Activated CD4-positive, alpha-beta T cell treated with anti-CD3 and anti-CD28 coated beads, Interleukin-2, amount 10 ng/mL, durations not matched to agents 24 days and 14 days (primary cell): ENCODE measurements at places on chromosomes 11 and 22. TPM values are rescaled to one million over a fixed set of nuclear protein-coding genes. Genes with fewer than 3 reads are reported as not detected.

GRCh38 chr22:40023341-40023841 is 28.6 kb downstream of the FAM83F start:
- DNase-seq = no peak

GRCh38 chr11:11251394-11251970 is 101.6 kb downstream of the CSNK2A3 start:
- no peak for DNase-seq

DNA sequence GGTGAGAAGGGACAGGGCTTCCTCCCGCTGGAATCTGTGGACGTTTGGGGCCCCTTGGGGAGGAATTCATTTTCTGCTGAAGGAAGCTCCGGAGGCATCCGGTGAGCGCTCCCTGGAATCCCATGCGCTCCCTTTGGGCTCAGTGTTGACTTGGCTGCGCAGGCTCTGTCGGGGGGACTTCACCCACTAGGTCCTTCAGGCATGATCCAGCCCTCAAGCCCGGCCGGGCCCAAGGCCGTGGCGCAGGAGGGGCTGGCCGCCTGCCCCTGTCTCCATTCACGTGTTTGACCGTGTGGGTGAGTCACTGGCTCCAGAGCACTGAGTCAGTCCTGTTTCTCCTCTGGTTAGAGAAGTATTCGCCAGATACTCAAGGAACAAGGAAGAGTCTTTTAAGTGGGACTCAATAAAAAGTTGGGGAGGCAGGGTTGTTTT is 1.4 kb downstream of the CTTN start:
- no peak for DNase-seq

DNA sequence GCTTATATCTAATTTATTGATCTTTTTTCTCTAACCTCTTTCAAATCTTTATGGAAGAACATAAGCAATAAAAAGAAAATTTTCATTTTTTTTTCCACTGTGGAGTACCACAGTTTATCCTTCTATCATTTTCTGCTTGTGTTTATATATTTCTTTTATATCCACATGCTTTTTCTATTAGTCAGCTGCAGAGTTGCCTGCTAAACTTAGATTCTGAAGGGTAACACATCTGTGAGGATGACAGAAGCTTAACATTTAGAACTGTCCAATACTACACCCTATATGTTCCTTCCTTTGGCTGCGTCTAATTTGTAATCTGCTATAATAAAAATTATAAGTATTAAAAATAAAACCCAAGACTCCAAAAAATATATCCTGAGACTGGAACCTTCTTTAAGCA is 20.8 kb downstream of the CCDC90B start:
- no peak for DNase-seq

DNA sequence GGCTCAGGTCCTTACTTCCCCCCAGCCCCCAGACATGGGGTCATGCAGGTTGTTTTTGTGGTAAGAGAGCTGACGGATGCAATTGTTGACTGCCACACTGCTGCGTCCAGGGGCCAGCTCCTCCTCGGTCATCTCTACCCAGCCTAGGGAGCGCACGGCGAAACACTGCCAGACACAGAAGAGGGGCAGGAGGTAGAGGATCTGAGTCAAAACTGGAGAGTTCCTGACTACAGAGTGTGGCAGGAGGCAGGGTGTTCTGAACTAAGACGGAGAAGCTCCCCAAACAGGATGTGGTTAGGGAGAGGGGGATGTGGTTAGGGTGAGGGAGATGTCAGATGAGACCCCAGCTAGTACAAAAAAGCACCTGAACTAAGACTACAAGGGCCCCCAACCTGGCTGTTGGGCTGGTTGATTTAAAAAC is 12.3 kb downstream of the SMPD1 start:
- peak; percentile 95 for DNase-seq

DNAJB7 gene
- not detected in 2 replicates for total RNA-seq

OPCML gene
- not detected in 2 replicates for total RNA-seq

PAMR1 gene
- not detected in 2 replicates for total RNA-seq
